ENCODE measurements at places on chromosomes 5 and 9. TPM values are rescaled to one million over a fixed set of nuclear protein-coding genes. Genes with fewer than 3 reads are reported as not detected.

GRCh38 chr5:141494761-141495452 lies 6.0 kb downstream of the PCDHGC5 start:
- DNase-seq, result no peak

GRCh38 chr5:176535664-176536131 lies 1.5 kb downstream of the RNF44 start:
- no peak for DNase-seq

DNA sequence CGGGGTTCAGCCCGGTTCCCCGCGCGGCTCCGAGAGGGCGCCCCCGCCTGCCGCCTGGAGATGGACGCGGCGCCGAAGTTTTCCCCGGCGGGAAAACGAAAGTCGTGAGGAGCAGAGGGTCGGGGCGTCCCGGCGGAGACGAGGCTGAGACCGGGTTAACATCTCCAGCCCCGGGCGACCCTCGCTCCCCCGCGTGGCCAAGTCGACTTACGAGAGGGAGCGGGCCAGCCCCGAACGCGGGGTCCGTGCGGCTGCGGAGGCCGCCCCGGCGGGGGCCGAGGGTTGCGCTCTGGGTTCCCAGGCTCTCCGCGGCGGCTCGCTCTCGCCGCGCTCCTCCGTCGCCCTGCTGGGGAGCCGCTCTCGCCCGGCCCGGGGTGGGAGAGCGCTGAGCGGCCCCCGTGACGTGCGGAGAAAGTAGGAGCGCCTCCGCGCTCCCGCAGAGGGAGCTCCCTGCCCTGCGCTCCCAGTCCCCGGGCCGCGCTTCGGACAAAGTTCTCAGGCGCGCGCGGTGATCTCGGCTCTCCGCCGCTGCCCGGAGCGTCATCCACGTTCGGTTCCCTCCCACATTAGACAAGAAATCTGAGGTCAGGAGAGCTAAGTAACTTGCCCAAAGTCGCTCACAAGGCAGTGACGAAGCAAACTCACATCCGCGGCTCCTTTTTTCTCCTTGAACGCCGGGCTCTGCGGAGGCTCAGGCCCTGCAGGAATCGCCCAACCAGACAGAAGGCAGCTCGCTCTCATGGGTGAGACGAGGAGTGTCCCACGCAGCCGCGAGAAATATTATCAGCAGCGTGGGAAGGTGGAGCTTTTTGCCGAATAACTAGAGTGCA lies 1.2 kb upstream of the GCNT4 start:
- DNase-seq, result peak; percentile 19

DNA sequence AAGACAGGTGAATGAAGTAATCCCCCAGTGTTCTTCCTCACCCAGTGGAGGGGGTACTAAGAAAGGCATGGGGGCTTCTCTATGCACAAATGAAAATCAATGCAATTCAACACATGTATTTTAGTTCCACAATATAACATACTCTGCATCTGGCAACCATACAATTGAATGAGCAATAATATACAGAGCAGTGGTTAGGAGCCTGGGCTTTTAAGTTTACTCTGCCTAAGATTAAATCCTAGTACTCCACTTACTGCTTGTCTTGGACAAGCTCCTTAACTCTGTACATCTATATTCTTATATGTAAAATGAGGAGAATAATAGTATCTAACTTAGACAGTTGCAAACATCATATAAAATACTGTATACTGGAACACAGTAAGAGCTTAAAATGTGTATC lies 195.4 kb upstream of the TRIM32 start:
- DNase-seq, result no peak

- DNase-seq, result no peak
These were observed 95.9 kb upstream of the FBN2 start for GRCh38 chr5:128633901-128634300.

- no peak for DNase-seq
These were observed 45.2 kb downstream of the ANKDD1B start for GRCh38 chr5:75656311-75657003.

DNA sequence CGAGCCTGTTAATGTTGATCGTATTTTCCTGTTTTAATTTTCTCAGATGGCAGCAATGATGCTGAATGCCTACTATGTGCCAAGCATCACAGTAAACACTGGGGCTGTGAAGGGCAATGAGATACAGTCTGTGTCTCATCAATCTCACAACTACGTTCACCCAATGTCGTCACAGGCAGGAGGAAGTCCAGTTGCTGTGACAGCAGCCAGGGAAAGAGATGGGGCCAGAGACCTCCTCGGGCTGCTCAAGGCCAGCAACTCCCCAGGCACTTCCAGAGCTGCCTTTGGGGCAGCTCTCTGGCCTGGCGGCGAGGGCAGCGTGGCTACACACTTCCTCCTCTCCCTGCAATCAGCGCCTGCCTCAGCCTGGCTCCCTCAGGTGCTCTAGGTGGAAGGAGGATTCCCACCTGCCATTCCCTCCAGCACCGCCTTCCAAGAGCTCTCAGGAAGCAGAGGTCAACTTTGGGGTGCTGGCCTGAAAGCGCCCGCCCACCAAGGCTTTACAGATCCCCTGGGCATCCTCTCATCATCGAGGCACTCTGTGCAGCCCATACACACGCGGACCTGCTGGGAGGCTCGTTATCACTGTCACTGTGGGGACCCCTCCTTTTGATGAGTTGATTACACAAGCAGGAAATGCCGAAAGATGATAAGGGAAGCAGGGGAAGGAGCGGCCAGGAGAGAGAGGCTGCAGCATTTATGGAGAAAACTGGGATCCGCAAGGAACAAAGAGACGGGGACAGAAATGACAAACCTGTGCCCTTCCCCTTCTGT lies 159.2 kb downstream of the ZDHHC21 start:
- no peak for DNase-seq

DNA sequence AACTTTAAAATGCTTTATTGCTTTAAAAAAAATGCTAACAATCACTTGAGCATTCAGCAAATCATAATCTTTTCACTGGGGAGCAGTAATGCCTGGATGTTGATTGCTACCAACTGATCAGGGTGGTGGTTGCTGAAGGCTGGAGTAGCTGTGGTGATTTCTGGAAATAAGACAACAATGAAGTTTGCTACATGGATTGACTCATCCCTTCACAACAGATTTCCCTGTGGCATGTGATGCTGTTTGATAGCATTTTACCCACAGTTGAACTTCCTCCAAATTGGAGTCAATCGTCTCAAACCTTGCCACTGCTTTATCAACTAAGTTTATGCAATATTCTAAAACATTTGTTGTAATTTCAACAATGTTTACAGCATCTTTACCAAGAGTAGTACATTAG lies 83.3 kb downstream of the MLLT3 start:
- no peak for DNase-seq

- DNase-seq, result no peak
These were observed 99.3 kb downstream of the RGS3 start for GRCh38 chr9:113562653-113563381.

DNA sequence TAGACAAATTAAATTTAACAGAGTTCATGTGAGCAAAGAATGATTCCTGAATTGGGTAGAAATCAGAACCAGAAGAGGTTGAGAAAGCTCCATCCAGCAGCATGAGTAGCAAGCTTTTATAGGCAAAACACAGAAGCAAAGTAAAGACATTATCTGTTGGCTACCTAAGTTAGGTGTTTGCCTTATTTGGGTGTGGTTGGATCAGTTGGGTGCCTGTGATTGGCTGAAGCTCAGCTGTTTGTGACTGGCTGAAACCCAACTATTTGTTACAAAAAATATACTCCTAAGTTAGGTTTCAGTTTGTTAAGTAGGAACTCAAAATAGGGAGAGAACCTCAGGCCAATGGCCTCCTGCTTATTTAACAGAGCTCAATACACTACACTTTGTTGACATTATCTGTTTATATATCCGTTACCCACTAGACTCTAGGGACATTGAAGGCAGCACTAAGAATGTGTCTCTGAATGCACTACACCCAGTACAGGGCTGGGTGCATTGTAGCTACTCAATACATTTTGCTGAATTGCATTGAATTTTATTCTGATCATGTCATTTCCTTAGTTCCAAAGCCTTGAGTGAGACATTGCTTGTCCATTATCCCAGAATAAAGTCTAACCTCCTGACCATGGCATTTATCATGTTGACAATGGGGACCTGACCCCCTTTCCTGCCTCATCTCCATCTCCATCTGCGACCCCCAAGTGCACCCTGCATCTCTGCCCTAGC lies 98.7 kb downstream of the CCDC192 start:
- no peak for DNase-seq

GRCh38 chr5:40985501-40985900 lies 76.2 kb downstream of the C7 start:
- DNase-seq, result no peak

GRCh38 chr5:41161271-41161670 lies 52.1 kb downstream of the C6 start:
- DNase-seq, result no peak

- DNase-seq, result no peak
These were observed 17.6 kb upstream of the VDAC1 start for GRCh38 chr5:134022333-134022732.

GRCh38 chr5:122404653-122405362 lies 92.8 kb downstream of the SNCAIP start:
- no peak for DNase-seq

GRCh38 chr9:33381231-33381791 lies 21.1 kb downstream of the AQP7 start:
- no peak for DNase-seq

DNA sequence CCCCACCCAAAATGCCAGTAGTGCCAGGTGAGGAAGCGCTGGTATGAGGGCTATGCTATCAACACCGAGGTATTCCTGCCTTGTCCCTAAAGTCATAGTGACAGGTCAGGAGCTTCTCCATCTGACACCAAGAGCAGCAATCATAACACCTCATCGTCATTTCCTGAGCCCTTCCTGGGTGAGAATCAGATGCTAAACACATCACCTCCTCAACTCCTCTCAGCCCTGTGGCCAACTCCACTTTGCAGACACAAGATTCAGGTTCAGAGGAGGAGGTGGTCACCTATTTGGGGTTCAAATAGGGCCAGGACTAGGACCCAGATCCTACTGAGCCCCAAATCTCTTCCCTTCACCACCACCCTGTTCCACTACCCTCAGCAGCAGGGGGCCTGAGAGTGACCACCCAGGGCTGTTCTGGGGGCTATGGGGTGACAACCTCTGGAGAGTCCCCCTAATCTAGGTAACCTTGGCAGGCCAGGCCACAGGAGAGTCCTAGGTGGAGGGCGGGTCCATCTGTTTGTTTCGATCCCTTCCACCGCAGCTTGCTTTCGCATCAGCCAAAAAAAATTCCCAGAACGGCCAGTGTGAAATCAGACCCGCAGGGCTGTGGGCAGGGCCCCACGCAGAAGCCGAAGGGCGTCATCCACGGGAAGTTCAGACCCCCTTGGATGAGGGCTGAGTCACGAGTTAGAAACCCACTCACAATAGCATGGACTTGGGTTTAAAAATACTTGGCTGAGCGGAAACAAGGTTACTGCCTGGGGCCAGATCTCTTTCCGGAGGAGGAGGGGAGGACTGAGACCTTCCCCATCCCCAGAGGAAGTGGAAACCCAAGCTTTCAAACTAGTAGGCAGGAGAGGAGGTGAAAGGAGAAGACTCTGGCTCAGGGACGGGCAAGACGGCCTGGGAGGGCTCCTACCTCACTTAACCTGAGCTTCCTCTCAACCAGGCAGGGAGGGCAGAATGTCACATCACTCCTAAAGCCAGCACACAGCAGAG lies 8.7 kb downstream of the STK10 start:
- DNase-seq, result peak; percentile 71

The FAM153A gene
- total RNA-seq, result 0.90 TPM

The TRPM3 gene
- not detected for total RNA-seq

The F2RL2 gene
- not detected for total RNA-seq

The LCN1 gene
- total RNA-seq, result not detected

The TTC39B gene
- 3.6 TPM for total RNA-seq

The GPR150 gene
- total RNA-seq, result 0.27 TPM

The PCDHA2 gene
- not detected for total RNA-seq

The GFI1B gene
- 0.85 TPM for total RNA-seq
